ENCODE measurements at places on chromosomes 7 and 10.

DNA sequence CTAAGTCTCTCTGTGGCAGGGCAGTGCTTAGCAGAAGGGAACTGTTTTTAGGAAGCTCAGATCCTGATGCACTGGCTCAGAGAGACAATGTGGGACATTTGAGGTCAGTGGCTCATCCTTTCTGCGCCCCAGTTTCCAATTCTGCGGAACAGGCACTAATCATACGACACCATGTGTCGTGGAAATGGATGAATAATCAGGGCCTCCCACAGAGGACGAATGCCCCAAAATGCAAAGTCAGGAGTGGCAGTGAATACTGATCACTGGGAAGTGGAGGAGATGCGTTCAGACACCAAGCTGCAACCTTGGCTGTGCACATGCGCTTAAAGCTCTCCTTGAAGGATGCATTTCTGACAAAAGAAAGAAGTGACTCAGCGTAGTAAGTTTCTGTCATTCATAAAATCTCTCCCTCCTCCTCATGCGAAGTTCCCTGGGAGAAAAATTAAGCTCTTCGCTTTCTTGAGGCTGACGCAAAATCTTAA is 21.9 kb upstream of the ECHDC3 start:
- no peak for DNase-seq

DNA sequence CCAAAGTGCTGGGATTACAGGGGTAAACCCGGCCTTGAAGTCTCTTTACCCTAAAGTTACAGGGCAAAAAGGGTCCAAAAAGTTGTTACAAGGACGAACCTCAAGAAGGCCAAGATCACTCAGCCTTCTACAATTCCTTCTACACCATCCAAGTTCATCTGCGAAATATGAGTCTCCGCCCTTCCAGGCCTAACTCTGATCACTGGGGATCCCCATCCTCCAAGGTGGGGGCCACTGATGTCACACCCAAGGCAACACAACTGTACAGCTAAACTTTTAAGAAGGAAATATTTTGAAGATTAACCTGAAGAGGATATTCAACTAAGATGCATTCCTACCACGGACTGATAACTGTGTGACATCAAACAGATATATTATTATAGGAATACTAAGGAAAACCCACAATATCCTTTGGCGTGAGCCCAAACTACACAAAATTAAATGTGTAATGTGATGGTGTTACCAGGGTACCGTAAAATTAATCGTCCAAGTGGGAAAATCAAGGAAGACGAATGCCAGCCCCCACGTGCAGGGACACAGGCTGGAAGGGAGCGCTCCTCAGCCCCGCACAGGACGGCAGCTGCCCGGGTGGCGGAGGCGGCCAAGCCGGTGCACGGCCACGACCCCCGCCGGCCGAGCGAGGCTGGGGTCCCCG is 1.0 kb downstream of the PAXIP1 start:
- DNase-seq = peak; percentile 59

GRCh38 chr10:96133135-96133534 is 3.0 kb downstream of the ZNF518A start:
- no peak for DNase-seq

GRCh38 chr7:157113607-157114006 is 25.1 kb upstream of the UBE3C start:
- no peak for DNase-seq

- DNase-seq = peak; percentile 16
Observed at GRCh38 chr7:24052572-24053260, 231.3 kb upstream of the NPY start.

- no peak for DNase-seq
Observed at GRCh38 chr7:107021600-107021999, 22.9 kb upstream of the PRKAR2B start.

DNA sequence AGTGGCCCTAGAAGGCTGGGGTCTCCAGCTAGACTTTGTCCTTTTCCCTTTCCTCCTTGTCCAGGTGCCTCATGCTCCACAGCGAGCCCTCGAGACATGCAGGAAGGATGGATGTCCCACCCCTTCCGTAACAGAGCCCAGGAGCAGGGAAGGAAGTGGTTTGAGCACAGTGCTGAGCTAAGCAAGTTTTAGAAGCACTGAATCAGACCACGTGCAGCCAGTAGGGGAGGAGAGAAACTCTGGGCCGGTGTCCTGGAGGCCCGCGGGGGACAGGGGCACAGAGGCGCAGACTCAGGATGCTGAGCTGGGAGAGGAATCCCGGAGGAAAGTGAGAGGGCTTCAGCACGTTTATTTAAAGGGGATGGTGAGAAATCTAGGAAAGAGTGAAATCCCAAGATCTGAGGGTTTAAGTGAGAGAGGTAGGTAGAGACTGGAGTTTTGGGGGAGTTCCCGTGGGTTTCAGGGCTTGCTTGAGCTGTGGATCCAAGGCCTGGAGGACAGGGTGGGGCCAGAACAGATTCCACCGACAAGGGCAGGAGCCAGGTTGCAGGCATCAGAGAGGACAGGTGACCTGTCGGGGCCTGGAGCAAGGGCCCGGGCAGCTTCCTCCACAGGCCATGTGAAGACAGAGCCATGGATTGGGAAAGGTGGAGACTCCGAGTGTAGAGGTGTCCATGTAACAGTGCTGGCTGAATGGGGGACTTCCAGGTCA is 4.4 kb upstream of the IRF5 start:
- DNase-seq = no peak

DNA sequence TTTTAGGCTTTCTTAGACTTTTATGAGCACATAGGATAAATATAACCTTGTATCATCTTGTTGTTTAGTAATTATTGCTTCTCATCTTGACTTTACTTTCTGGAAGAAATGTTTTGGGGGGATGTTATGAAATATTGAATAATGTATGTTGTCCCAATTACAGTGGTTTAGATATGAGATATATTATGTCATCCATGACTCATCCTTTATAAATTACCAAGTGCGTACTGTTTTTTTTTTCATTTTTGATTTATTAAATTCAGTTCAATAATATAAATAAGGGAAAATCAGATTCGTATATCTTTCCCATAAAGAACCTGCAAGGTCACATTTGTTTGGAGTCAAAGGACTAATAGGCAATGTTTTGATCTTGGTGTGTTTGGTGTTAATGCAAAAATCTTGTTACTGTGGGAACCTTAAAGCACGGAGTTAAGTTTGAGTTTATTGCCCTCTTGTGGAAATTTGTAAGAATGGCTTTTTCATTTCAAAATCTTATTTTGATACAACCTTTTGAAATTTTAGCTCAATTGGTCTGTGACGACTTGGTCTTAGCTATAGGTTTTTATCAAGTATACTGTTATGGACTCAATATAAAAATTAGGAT is 108.6 kb downstream of the SRI start:
- DNase-seq = peak; percentile 78

DNA sequence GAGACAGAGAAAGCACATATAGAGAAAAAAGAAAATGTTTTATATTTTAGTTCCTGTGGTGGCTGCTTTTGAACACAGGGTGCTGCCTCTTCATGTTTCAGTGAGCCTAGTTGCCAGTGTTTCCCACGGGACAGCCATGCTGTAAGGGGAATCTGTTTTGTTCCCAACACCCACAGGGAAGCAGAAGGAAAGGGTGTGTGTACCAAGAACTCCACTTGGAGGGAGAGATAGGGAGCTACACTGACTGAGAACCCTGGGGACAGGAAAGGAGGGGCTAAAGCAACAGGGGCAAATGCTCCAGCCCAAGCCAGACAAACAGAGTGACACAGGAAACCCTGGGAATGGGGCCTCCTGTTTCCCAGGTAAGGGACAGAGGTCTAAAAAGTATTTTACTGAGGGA is 40.2 kb downstream of the FRMPD2 start:
- no peak for DNase-seq

DNA sequence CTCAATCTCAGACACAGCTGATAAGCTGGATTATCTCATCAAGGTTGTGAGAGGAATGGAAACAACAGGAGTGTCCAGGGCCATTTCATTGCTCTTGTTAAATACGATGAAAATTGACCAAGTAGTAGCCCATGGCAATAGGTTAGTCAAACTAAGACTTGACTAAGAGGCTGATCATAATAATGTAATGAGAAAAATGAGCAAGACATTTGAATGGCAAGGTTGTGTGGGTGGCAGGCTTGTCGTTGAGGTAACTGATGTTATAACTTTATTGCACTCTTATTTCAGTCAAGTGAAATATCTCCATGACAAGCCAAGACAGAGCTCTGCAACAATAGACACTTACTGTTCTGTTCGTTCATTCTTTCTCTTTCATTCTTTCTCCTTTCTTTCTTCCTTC is 532.0 kb downstream of the GATA3 start:
- no peak for DNase-seq

- DNase-seq = no peak
Observed at GRCh38 chr10:114682532-114682931, 24.5 kb upstream of the ABLIM1 start.

DNA sequence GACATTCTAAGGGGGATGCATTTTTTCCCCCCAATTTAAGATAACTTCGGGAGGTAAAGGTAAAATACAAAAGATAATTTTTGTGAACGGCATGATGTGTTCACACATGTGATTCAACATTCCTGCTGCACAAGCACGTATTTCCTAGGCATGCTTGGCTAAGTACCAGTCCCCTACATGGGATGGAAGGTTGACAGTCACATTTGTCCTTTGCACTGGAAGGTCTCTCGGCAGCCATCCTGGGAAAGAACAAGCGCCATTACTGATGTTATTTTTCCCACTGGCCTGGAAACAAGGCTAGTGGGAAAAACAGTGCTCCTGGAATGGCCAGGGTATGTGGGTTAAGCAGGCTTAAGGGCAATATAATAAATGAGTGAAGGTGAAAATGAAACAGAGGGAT is 276.2 kb upstream of the AOAH start:
- DNase-seq = no peak

GRCh38 chr7:157890921-157891401 is 554.2 kb downstream of the DNAJB6 start:
- no peak for DNase-seq

DNA sequence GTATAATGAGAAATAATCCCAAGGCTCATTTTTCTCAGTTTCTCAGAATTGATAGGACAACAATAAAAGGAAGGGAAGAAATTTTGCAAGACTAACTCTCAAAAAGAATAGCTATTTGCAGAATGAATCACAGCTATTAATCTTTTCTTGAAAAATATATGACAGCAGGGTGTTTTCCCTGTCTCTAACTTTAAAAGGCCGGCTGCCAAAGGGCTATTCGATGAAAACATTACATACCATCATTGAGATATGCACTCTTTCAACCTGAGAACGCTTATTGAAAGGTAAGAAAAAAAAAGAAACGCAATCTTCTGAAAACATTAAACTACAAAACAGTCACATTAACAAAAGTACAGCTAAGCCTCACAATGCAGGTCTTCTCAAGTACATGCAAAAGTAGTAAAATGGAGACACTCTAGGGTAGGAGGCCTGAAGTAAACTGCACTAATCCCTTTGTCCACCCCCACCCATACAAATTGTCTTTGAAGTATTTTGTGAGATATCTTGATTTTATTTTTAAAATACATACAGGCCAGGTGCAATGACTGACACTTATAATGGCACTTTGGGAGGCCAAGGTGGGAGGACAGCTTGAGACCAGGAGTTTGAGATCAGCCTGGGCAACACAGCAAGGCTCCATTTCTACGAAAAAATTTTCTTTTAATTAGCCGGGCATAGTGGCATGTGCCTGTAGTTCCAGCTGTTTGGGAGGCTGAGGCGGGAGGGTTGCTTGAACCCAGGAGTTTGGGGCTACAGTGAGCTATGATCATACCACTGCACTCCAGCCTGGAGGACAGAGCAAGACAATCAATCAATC is 83.0 kb downstream of the PARD3 start:
- peak; percentile 8 for DNase-seq

DNA sequence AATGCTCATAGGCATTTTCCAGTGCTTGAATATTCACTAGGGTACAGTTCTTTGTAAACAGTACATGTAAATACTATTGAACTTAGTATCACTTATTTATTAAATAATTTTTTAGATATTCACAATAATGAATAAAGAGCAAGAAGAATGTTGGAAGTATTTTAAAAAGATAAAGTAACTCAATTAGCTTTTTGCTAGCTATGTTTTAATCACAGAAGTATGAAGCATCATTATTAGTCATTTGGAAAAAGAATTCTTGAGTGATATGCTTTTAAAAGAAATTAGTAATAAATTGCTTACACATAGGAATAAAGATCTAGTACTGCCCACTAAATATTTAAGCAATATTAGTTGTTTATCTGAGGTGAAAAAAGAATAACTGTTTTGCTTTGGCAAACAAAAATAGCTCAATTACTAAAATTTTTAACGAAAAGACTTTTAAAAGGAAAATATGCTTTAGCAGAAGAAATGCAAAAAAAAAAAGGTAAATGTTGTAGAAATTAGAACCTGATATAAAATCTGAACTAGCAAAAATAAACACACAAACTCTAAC is 66.5 kb downstream of the SGMS1 start:
- no peak for DNase-seq
